GM06990 (cell line): ENCODE measurements at places on chromosomes 11 and 22.

GRCh38 chr11:10398525-10398924, 56.5 kb upstream of the AMPD3 start:
- DNase-seq = no peak

- no peak for DNase-seq
Observed at GRCh38 chr11:63099555-63099954, 44.5 kb downstream of the SLC22A24 start.

- DNase-seq = no peak
Observed at GRCh38 chr22:32476281-32477195, 1.9 kb downstream of the FBXO7 start.

- no peak for DNase-seq
Observed at GRCh38 chr11:134341805-134342571, 10.2 kb downstream of the GLB1L2 start.

- DNase-seq = no peak
Observed at GRCh38 chr11:118841469-118842242, 42.0 kb upstream of the CXCR5 start.

DNA sequence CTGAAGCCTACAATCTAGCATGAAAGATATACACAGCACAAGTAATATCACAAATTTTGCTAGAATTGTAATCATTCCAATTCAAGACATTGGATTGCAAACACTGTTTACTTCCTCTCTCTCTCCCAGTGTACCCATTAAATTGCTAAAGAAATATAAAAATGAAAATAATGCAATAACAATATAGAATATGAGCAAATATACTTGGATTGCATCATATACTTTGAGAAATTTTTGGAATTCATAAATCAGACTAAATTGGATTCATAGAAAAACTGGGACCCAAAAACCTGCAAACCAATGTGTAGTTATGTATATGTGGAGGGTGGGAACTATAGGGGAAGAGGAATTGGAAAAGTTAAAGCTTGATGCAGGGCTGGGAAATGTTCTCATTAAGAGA, 25.0 kb upstream of the OR56A1 start:
- DNase-seq = no peak

- no peak for DNase-seq
Observed at GRCh38 chr11:66238786-66239413, 29.5 kb upstream of the RAB1B start.

DNA sequence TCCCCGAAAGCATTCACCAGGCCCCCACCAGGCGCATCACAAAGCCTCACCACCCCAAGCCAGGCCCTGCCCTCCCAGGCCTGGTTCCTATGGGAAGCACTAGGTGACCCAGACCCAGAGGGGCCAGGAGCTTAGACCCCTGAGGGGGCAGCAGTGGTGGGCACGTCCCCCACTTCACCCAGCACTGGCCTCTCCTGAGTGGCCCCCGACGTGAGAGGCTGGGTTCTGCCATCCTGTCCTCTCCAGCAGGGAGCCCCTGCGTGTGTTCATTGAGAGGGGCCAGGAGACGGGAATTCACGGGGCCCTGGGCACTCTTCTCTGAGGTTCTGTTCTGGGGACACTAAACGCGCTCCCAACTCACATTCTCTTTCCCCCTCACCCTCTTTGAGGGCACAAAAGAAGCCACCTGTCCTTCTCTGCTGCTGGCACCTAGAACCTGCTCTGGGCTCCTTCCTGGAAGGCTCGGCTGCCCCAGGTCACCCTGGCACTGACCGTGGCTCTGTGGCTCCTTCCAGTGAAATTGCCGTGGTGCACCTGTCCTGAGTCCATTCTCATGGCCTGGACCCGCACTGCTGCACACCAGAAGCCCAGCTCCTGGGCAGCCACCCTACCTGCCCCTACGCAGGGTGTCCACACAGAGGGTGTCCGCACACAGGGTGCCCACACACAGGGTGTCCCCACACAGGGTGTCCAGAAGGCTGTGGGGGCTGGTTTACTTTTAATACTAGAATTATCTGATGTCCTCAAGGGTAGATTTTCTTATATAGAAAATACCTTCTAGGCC, 12.2 kb downstream of the PTDSS2 start:
- DNase-seq = no peak

DNA sequence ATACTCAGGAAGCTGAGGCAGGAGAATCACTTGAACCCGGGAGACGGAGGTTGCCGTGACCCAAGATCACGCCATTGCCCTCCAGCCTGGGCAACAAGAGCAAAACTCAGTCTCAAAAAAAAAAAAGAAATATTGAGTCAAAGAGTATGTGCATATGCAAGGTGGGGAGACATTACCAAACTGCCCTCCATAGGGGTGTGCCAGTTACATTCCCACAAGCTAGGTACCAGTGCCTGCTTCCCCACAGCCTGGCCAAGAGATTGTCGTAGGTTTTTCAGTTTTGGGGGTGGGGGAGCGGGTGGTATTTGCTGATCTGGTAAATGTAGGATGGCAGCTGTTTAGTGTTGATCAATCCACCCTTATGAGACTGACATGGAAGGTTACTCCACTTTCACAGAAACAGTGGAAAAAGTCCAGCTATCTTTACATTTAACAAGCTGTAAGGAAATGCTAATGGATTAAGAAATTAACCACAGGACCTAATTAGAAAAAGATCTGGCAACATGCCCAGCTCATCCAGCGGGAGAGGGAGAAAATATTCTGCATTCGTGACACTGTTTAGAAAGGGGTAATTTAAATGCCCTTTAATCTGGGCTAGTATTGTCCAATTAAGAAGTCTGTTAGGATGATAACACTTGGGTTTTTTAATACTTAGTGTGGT, 89.4 kb downstream of the PACS1 start:
- no peak for DNase-seq

- DNase-seq = no peak
Observed at GRCh38 chr22:33659448-33659847, 260.8 kb downstream of the LARGE1 start.

DNA sequence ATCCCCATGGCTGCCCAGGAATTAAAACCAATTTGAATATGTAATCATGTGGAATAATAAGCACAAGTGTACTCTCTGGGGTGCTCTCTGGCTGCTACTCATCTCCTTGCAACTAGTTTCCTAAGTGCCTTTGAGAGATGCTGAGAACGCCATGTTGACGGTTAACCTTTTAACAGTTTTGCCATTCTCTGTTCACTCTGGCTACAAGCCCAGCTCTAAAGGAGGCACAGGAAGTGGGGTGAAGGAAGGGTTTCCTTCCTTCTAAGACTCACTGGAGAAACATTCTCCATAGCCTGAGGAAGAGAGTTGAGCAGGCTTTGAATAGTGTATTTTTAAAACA, 122.0 kb upstream of the ZC3H12C start:
- no peak for DNase-seq

DNA sequence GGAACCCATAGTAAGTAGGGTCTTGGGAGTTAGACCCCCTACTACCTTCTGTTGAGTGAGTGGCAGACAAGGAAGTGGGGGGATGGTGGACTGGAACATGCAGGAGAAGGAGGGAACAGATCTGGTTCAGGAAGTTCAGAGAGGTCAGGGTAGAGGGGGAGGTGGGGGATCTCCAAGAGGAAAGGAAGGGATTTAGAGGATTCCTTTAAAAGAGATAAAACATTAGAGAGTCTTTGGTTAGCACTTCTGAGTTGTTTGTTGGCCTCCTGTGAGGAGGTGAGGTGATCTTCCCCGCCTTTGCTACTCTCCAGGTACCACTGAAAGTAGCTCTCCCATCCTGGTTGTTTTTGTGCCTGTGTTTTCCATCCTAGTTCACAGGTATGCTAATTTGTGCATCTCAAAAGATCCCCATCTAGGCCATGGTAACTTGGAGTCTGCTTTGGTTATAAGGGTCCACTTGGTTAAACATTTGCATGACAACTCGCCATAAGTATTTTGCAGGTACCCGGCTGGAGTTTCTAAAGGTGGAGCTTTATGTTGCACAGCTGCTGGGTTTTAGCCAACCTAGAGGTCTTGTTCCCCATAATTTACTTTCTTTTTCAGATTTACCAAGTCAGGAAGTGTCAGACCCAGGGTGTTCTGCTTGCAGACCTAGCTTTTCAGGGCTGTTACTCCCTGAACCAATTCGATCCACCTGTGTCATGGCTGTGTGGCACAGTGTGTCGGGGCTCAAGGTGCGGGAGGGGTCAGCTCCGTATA, 79.3 kb upstream of the SORL1 start:
- peak; percentile 68 for DNase-seq

DNA sequence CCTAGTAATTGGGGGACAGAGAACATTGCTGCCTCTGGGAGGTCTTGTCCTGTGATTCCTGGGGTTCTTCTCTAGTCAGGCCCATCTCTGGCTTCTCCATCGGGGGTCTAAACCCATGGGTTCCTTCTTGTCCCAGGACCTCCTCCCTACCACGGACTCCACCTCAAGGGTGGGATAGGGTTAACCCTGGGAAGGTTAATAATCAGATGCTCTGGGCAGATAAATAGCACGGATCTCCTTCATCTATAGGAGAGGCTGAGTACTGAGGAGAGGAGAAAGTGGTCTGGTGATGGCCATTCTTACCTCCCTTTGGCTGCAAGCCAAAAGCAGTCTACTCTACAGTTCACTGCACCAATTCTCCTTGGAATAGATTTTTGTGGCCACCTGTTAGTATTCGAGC, 10.5 kb downstream of the HEPHL1 start:
- no peak for DNase-seq

DNA sequence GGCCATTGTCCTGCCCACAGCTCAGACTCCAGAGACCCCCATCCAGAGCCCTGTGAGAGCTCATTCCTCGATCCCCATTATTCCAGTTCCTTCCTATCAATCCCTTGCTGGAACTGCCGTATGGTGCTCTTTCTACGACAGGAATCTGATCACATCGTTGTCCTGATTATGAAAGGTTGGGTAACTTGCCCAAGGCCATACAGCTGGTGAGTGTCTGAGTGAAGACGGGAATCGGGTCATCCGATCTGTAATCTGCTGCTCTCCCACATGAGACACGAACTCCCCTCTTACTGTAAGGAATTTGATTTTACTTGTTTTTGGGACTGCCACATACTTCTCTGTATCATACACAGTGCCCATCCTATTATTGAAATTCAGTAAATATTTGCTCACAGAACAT, 149.1 kb downstream of the OPCML start:
- no peak for DNase-seq

- DNase-seq = no peak
Observed at GRCh38 chr11:119942583-119943297, 195.2 kb downstream of the TRIM29 start.

DNA sequence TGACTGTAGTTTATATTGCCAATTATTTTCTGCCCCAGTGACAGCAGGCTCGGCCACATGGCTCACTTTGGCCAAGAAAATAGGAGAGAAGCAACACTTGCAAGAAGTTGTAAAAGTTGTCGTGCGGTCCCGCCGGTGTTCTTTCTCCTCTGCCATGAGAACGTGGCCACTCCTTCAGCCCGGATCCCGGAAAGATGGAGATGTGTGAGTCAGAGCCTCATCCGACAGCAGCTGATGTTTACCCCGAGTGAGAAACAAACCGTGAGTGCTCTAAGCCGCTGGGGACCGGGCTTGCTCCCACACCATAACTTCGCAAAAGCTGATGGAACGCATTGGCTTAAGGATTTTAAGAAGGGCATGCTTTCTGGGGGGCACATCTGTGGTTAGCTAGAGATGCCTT, 157.0 kb downstream of the CACNA1I start:
- no peak for DNase-seq

DNA sequence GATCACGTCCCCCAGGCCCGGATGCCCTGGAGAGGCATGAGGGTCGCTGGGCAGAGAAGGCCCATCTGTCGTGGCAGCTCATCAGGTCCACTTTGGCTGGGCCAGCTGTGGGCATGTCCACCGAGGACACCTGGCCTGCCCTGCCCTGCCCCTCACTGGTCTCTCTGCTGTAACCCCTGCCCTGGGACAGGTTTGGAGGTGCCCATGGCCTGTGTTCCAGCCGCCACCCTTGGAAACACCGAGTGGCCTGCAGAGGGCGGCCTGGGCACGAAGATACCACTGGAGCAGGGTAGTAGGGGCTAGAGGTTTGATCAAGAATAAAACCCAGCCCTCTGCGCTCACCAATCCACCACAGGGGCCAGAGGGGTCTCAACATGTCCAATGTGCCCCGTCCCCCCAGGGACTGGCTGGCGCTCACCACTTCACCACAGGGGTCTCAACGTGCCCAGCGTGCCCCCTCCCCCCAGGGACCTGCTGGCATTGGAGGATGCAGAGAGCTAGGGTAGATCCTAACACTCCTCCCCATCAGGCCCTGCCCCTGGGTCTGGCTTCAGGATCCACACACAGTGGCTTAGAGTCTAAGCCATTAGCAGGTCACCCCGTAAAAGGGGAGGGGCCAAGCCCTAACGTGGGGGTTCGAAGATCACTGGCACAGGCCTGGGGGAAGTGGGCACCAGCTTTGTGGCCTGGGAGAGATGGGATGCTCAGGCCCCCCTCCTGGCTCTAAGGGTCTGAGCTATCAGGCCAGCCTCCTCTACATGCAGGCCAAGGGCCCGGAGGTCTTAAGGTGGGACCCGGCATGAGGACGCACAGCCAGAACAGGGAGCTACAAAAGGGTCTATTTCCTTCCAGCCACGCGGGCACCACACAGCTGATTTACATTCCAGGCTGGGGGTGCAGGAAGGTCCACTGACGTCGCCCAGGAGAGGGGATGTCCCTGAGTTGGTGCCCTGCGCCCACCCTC, 1.3 kb upstream of the HDAC10 start:
- peak; percentile 61 for DNase-seq

- DNase-seq = no peak
Observed at GRCh38 chr11:79269611-79270307, 171.1 kb downstream of the TENM4 start.

GRCh38 chr11:19241260-19242178, 774 bp upstream of the E2F8 start:
- peak; percentile 75 for DNase-seq

GRCh38 chr11:73297231-73297590, 10.9 kb upstream of the ARHGEF17 start:
- DNase-seq = no peak

GRCh38 chr11:88104408-88104807, 70.8 kb downstream of the RAB38 start:
- DNase-seq = no peak

- no peak for DNase-seq
Observed at GRCh38 chr11:45853332-45854219, 6.3 kb downstream of the CRY2 start.

DNA sequence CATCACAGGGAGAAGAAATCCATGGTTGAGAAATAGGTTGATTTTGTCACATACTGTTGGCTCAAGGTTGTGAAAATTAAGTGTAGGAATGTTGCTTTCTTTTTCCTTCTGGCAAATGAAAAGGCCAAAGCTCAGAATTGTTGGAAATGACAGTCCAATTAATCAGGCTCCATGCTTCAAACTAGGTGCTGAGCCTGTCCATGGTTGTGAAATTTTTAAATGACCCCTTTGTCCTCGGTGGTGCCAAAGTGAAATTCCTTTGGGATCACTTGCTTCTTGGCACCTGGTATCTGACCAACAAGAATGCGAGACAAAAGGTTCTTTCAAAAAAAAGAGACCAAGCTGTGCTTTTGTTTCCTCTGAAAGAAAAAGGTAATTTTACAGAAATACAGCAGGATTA, 451.9 kb downstream of the ETS1 start:
- DNase-seq = no peak

- no peak for DNase-seq
Observed at GRCh38 chr22:48797731-48798130, 1029.9 kb downstream of the BRD1 start.
